ENCODE measurements at places on chromosomes 4 and X. TPM values are rescaled to one million over a fixed set of nuclear protein-coding genes. Genes with fewer than 3 reads are reported as not detected.

DNA sequence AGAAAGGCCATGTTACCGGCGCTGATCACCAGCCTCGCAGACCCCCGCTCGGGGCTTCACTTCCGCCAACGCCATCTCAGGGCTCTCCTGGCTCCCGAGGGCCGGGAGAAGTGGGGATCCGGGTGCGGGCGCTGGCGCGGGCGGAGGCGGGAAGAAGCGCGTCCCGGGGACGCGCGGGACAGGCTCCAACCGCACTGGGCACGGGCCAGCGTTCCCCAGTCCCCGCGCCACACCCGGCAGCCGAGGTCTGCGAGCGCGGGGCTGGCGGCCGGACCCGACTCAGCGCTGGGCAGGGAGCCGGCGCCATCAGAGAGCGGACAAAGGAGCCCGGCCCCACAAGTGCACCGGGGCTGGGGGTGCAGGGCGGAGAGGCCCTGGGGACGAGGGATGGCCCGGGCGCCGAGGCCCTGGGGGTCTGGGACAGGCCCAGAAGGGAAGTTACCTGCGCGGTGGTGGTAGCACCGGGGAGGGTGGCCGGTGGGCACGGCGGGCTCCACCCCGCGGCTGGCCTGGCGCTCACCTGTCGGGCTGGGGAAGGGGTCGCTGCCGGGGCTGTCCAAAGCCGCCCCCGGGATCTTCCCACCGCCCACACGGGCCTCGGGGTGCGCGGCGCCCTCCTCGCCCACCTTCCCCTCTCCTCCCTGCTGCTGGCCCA is 449 bp downstream of the CTPS2 start:
- no peak for DNase-seq

- DNase-seq: no peak
Observed at GRCh38 chr4:188993871-188994270, 854.6 kb downstream of the TRIML1 start.

DNA sequence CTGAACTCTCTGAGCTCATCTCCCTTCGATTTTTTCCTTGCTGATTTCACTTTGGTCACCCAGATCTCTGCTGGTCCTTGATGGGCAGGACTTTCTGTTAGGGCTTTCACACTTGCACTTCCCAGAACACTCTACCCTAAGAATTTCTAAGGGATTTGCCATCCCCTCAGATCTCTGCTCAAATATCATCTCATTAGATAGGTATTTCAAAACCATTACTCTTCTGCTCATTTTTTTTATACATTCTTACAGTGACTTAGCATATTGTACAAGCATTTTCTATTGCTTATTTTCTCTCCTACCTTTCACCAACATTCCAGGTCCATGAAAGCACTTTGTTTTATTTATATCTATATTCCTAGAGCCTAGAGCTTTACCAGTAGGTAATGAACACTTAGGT is 913.3 kb downstream of the PDHA2 start:
- no peak for DNase-seq

DNA sequence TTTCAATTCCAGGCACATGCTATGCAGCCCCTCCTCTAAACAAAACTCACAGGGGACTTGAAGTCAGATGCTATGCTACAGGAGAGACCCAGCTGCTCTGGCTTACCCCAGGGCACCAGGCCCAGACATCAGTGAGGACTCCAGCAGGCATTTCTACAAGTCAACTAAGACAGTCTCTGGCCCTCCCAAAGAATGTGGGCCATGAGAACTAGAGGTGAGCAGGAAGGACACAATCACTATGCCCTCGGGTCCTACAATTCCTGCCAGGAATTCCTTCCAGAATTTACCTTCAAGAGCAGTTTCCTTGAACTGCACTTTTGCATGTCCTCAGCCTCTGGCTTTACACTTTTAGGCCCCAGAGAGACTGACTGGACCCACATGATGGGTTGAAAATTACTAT is 17.4 kb downstream of the TMEM192 start:
- no peak for DNase-seq

- no peak for DNase-seq
Observed at GRCh38 chrX:154733066-154733425, 17.8 kb downstream of the GAB3 start.

DNA sequence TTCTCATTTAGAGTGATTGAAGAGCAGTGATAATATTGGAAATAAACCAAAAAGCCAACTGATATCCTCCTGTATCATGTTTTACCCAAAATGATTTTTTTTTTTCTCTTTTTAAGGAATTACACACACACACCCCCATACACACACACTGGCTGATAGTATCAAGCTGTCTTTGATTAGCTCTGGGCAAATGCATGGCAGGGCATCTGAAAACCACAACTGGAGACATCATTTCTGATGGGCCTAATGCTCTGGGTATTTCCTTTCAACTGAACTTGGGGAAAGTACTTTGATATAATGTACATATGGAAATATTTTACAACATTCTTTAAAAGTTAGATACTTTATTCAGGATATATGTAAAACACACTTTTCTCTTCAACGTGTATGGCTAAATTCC is 14.2 kb upstream of the OSTC start:
- no peak for DNase-seq

DNA sequence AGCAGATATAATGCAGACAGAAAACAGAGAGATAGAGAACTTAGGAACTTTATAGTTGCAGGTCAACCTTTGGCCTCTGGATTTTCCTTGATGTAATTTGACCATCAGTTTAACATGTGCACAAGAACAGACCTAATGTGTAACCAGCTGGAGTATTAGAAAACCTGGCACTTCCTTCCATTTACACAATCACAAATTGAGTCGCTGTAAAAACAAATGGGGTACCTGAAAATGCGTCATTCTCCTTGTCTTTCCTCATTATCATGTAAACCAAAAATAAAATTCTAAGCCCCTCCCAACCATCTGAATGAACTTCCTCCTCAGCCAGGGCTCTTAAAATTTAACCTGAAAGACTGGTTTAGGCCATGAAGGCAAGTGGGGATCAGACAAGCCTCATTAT is 358.4 kb upstream of the MAGEB16 start:
- no peak for DNase-seq

- no peak for DNase-seq
Observed at GRCh38 chrX:13008189-13008533, 33.3 kb downstream of the TMSB4X start.

DNA sequence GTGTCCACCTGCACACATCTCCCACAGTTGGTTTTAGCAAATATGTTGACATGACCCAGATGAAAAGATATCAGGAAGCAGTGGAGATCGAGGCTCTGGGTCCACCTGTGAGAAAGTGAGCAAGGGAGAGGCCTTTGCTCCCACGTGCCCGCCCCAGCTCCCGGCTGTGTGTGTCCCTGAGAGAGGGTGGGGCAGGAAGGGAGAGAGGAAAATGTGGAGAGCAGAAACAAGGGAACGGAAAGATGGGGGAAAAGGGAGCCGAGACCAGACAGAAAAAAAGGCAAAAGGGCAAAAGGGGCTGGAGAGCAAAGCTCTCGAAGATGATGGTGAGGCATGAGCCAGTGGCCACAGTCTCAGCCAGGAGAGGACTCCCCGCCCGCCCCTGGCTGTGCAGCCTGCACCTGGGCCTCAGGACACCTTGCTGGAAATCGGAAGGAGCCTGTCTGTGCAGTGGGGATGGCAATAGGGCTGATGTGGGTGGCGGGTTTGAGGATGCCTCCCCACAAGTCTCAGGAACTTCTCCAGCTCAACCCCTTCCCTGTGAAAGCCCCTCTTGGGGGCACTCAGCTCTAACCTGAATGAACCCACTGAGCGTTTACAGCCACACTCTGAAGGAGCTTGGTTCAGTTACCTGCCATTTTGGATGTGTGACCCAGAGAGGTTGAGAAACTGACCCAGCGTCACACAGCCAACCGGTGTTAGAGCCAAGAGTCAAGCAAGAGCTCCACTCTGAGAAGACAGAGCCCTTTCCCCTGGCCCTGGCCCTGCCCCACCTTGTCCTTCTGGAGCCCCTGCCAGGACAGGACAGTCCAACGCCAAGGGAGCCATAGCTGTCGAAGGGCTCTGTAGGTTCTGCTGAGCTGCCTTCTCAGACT is 20.3 kb upstream of the MSX1 start:
- DNase-seq: no peak

DNA sequence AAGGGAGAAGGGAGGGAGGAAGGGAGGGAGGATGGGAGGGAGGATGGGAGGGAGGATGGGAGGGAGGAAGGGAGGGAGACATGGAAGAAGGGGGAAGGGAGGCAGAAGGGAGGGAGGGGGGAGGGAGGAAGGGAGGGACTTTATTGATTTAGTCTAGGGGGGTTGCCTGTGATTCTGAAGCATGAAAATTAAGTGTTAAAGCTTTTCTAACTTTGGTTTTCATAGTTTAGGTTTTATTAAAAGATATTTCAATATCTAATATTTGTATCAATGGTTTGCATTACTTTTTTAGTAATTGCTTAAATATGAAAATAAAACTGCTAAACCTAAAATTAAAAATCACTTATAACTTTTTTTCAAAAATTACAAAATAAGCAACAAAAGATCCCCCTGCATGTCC is 2.4 kb downstream of the PALLD start:
- DNase-seq: no peak

Gene CISD2
- polyA plus RNA-seq: 41.3 TPM

Gene TRO
- polyA plus RNA-seq: 157 TPM

- DNase-seq: no peak
Observed at GRCh38 chrX:44036336-44036735, 63.1 kb upstream of the NDP start.

- DNase-seq: peak; percentile 97
Observed at GRCh38 chr4:77156912-77157858, at the start of gene CCNG2. CCNG2 (plus strand) TSS chr4:77157207; CDS start chr4:77158533, 1,326 bp downstream.

DNA sequence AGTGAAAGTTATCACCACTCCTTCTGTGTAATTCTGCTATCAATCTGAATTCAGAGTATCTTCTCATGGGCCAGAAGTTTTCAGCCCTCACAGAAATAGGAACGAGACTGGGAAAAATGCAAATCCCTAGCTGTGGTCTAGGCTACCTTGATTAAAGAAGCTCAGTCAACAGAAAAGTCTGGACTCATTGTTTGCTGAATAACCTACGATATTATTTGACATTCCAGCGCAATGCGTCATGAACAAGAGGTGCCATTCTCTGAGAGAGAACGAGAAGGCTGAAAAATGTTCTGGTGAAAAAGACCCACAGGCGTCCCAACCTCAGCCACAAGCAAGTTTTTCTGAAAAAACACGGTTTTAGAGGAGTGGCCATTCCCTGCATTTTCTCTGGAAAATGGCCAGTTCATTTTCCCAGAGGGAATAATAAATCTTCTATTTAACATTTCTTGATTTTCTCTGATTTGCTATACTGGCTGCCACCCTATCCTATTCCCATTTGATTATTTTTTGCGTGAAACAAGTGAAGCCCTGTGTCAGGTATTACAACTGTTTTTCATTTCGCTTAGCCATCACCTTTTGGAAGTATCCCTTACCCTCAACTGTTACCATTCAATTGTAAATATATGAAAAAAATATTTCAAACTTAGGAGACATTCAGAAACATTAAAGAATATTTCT is 1117.6 kb upstream of the PRKX start:
- no peak for DNase-seq
